CD8-positive, alpha-beta T cell (primary cell): ENCODE measurements at places on chromosomes 6 and 20. TPM values are rescaled to one million over a fixed set of nuclear protein-coding genes. Genes with fewer than 3 reads are reported as not detected.

GRCh38 chr20:44692932-44693480 is 22.2 kb upstream of the CCN5 start:
- no peak for DNase-seq

Gene HNF4A
- not detected for total RNA-seq

GRCh38 chr6:48080227-48081009 is 30.6 kb downstream of the PTCHD4 start:
- no peak for DNase-seq

GRCh38 chr20:60206259-60206658 is 248.0 kb downstream of the CDH26 start:
- no peak for DNase-seq

Gene MLIP
- not detected for total RNA-seq
